K562 (cell line): ENCODE measurements at places on chromosomes 12 and 14.
A peak's percentile ranks its signal among the peaks of the same experiment; 100 is the strongest.

GRCh38 chr12:52759695-52760094, 17.4 kb downstream of the KRT76 start:
- H3K36me3 ChIP-seq, result no peaks in the 10 kb centered on the region
- H3K27me3 ChIP-seq, result no peaks in the 10 kb centered on the region
- no peaks in the 10 kb centered on the region for H3K4me1 ChIP-seq
- DNase-seq, result no peak
- H3K27ac ChIP-seq, result no peak overlapping the region

- H3K27me3 ChIP-seq, result no peaks in the 10 kb centered on the region
- H3K4me1 ChIP-seq, result no peaks in the 10 kb centered on the region
- no peaks in the 10 kb centered on the region for H3K36me3 ChIP-seq
- H3K4me3 ChIP-seq, result no peak overlapping the region
- DNase-seq, result no peak
These were observed 980.5 kb downstream of the FLRT2 start for GRCh38 chr14:86510491-86510890.

DNA sequence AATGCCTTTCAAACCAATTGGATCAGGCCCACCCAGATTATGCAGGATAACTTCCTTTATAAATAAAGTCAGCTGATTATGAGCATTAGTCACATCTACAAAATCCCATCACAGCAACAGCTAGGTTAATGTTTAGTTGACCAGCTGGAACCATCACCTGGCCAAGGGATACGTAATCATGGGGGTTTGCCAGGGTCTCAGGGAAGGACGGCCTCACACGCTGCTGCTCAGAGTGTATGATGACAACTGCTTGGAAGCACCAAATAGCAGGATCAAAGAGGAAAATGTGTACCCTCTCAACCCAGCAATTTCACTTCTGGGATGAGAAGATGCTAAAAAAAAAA, 162.6 kb downstream of the SLC15A4 start:
- peaks cover 9% of the 10 kb centered on the region; the same call in 1 of the 2 replicates for H3K27me3 ChIP-seq
- no peaks in the 10 kb centered on the region for H3K36me3 ChIP-seq
- H3K27ac ChIP-seq, result no peak overlapping the region
- no peak for DNase-seq

DNA sequence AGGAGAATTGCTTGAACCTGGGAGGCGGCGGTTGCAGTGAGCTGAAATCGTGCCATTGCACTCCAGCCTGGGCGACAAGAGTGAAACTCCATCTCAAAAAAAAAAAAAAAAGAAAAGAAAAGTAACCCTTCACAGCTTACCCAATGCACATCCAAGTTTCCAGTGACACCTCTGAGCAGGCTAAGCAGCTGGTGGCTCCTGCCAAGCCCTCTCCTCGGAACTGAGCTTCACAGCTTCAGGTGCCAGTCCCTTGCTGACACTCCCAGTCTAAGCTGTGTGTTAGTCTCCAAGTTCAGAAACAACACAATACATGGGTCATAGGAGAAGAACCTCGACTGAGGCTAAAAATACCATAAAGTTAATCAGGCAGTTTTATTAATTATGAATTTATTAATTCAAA, 7.9 kb downstream of the CD9 start:
- no peak overlapping the region for H3K4me3 ChIP-seq
- peaks cover 48% of the 10 kb centered on the region for H3K27me3 ChIP-seq
- H3K4me1 ChIP-seq, result no peaks in the 10 kb centered on the region
- H3K36me3 ChIP-seq, result no peaks in the 10 kb centered on the region
- DNase-seq, result no peak

- no peak for DNase-seq
- H3K36me3 ChIP-seq, result no peaks in the 10 kb centered on the region
- H3K27ac ChIP-seq, result no peak within 1 kb of the TSS
- H3K4me1 ChIP-seq, result no peaks in the 10 kb centered on the region
- no peak within 1 kb of the TSS for H3K4me3 ChIP-seq
These were observed at the start of gene PDE3A for GRCh38 chr12:20368114-20368650. Gene PDE3A, plus strand, starts transcription at chr12:20368537. Its CDS starts 748 bp downstream, at chr12:20369285.

DNA sequence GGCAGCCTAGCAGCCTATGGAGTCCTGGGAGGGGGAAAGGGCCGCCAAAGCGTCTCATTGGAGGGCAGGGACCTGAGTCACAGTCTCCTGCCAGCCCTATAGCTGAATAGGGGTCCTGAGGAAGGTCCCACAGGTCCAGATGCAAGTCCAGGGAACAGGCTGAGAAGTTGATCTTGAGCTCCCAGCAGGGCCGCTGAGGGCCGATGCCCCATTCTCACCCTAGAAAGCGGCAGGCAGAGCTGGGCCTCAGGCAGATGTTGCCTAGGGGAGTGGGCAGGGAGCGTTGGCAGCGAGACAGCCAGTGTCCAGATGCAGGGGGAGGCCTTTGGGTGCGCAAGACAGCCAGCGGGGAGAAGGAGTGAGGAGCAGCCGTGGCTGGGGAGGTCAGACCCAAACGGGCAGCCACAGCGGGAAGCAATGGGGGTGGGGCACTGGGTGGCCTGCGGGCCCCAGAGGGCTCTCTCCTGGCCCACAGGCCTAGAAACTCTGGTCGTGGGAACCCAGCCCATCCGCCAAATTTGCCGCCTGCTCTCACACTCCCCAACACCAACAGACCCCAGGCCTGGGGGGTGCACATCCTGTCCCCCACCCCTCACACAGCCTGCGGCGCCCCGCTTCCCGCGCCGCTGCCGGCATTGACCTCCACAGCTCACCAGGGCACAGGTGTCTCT, 1.1 kb downstream of the HDAC7 start:
- no peaks in the 10 kb centered on the region for H3K27me3 ChIP-seq
- peaks cover 36% of the 10 kb centered on the region for H3K36me3 ChIP-seq
- DNase-seq, result peak; percentile 57
- H3K4me3 ChIP-seq, result peak overlapping the region; percentile 68
- peaks cover 54% of the 10 kb centered on the region for H3K4me1 ChIP-seq
- H3K27ac ChIP-seq, result peak overlapping the region; percentile 71

DNA sequence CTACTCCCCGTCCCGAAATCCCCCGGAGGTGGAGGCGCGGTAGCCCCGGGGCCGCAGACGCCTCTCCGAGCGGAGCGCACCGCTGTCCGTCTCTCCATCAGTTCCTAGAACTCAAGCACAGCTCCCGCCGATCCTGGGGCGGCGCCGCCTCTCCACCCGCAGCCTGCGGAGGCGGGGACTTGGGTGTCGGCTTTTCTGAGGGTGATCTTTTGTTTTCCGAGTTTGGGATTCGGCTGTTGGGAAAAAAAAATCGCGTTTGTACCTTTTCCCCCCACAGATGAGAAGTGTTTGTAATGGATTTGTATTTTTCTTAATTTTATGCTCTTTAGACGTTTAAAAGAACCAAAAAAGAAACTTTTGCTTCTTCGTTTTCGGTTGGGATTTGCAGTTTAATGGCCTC, 26.6 kb downstream of the LRCOL1 start:
- no peaks in the 10 kb centered on the region for H3K4me1 ChIP-seq
- H3K36me3 ChIP-seq, result peaks cover 34% of the 10 kb centered on the region; the same call in 2 of the 3 replicates
- peaks cover 4% of the 10 kb centered on the region for H3K27me3 ChIP-seq
- no peak for DNase-seq
- no peak overlapping the region for H3K27ac ChIP-seq

GRCh38 chr12:78060186-78060585, 229.5 kb downstream of the NAV3 start:
- no peaks in the 10 kb centered on the region for H3K4me1 ChIP-seq
- H3K4me3 ChIP-seq, result no peak overlapping the region
- H3K36me3 ChIP-seq, result no peaks in the 10 kb centered on the region
- H3K27me3 ChIP-seq, result no peaks in the 10 kb centered on the region

DNA sequence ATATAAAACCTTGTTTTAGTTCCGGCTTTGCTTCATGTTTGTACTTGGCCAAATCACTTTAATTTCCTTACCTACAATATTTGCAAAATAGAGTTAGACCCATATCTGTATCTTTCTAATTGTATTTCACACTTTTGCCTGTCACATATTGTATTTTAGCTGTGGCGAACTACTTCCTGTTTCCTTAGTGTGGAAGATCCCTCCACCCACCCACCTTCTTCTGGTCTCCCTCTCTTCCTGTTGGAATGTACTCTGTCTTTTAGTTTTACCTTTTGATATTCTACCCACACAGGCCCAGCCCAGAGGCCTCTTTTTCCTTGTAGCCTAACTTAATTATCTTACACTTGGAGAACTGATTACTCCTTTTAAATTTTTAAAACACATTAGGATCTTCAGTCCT, 78.2 kb downstream of the SCN8A start:
- H3K36me3 ChIP-seq, result no peaks in the 10 kb centered on the region
- DNase-seq, result no peak
- H3K27ac ChIP-seq, result no peak overlapping the region
- no peaks in the 10 kb centered on the region for H3K4me1 ChIP-seq
- no peak overlapping the region for H3K4me3 ChIP-seq

GRCh38 chr12:76250256-76250655, 98.0 kb downstream of the BBS10 start:
- no peaks in the 10 kb centered on the region for H3K4me1 ChIP-seq
- DNase-seq, result no peak
- H3K27me3 ChIP-seq, result no peaks in the 10 kb centered on the region
- no peak overlapping the region for H3K4me3 ChIP-seq

DNA sequence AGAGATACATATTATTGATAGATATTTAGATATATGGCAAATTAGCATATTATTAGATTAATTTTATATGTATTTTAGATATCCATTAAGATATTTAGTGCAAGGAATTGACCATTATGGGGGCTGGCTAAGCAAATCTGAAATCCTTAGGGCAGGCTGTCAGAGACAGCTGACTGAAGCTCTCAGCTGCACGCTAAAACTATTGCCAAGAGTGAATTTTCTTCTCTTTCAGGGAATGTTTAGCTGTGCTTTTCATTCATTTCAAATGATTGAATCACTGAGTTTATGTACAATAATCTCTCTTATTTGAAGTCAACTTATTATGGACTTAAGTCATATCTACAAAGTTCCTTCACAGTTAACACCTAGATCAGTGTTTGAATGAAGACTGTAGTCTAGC, 566.5 kb downstream of the LRFN5 start:
- H3K4me1 ChIP-seq, result no peaks in the 10 kb centered on the region
- no peaks in the 10 kb centered on the region for H3K27me3 ChIP-seq

- no peak overlapping the region for H3K4me3 ChIP-seq
- no peak for DNase-seq
- H3K4me1 ChIP-seq, result no peaks in the 10 kb centered on the region
These were observed 21.9 kb upstream of the CCDC196 start for GRCh38 chr14:66464261-66464660.

DNA sequence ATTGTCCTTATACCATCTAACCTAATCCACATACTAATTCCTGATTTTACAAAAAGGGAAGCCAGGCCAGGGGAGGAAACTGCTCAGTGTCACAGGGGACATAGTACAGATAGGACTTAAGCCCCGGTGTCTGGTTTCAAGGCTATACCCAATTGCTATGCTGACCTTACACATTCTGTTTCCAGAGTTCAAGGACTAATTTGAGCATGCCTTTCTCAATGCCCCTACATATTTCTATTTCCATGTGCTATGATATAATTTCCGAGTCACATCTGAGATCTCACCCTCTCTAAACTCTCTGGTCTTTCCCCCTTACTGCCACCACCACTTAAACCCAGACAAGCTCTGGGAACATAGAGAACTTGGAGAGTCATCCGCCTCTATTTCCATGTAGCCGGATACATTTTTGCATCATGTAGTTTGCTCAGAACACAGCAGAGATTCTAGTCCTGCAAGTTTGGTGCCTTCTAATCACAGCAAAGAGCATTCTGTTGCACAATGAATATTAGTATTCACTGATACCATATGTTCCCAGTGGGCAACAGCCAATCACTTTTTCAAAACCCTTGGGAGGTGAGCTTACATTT, 34.2 kb downstream of the PPM1H start:
- peak; percentile 48 for DNase-seq
- no peaks in the 10 kb centered on the region for H3K4me1 ChIP-seq
- H3K36me3 ChIP-seq, result no peaks in the 10 kb centered on the region
- no peak overlapping the region for H3K4me3 ChIP-seq
- no peaks in the 10 kb centered on the region for H3K27me3 ChIP-seq
- H3K27ac ChIP-seq, result peak overlapping the region; percentile 58

DNA sequence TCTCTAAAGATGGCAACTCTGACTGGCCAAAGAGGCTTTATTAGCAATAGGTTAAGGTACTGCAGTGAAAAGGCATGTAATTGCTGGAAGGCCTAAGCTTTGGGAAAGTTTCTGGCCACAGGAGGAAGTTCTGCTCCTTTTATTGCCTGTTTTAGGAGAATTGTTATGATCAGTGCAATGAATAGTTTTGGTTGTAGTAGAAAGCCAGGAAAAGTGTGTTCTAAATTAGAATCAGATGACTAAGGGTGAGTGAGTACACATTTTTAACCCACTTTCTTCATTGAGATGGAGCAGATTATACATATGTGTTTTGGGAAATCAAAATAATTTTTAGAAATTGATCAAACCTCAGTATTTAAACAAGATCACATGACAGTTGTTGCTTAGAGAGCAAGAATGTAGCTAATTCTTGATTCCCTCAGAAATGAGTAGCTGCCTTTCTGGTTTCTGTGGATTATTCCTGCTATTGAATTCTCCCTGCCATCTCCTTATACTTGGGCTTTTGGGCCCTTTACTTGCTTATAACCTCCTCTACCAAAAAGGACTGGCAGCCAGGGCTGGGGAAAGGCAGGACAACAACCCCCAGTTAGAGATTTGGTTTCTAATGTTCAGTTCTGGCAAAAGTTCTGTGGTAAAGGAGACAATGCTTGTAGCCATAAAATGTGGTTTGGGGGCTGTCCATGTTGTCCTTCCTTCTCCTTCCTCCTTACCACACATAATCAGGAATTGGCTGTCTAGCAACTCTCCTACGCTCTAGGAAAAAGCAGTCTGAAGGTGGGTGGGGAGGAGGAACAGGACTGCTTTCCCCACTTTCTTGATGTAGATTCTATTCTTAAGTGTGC, 217.1 kb downstream of the SLC38A4 start:
- H3K4me1 ChIP-seq, result no peaks in the 10 kb centered on the region; the same call in 1 of the 3 replicates
- no peaks in the 10 kb centered on the region for H3K27me3 ChIP-seq
- no peak overlapping the region for H3K4me3 ChIP-seq
- DNase-seq, result no peak
- H3K36me3 ChIP-seq, result no peaks in the 10 kb centered on the region

- H3K4me3 ChIP-seq, result no peak overlapping the region
- peaks cover 8% of the 10 kb centered on the region; the same call in 2 of the 3 replicates for H3K4me1 ChIP-seq
- H3K27ac ChIP-seq, result no peak overlapping the region
- no peak for DNase-seq
- no peaks in the 10 kb centered on the region for H3K27me3 ChIP-seq
- peaks cover 18% of the 10 kb centered on the region; the same call in 2 of the 3 replicates for H3K36me3 ChIP-seq
These were observed 8.6 kb upstream of the YY1 start for GRCh38 chr14:100230361-100230760.

DNA sequence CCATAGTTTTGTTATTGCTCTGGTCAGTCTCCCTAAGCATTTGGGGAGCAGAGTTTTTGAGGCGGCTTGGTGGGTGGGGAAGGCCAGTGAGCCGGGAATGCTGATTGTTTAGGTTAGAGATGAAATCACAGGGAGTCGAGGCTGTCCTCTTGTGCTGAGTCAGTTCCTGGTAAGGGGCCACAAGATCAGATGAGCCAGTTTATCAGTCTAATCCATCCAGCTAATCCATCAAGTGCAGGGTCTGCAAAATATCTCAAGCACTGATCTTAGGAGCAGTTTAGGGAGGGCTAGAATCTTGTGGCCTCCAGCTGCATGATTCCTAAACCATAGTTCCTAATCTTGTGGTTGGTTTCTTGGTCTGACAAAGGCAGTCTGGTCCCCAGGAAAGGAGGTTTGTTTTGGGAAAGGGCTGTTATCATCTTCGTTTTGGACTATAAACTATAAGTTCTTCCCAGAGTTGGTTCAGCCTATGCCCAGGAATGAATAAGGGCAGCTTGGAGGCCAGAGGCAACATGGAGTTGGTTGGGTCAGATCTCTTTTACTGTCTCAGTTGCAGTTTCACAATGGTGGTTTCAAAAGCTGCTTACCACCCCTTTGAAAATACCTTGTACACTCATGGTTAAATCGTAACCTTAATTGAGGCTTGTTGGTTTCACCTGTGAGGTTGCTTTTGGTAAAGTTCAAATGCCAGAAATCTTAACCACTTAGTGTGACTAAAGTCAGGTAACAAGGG, 33.6 kb upstream of the HIGD1C start:
- no peak overlapping the region for H3K27ac ChIP-seq
- no peaks in the 10 kb centered on the region for H3K36me3 ChIP-seq
- H3K4me1 ChIP-seq, result no peaks in the 10 kb centered on the region
- H3K4me3 ChIP-seq, result no peak overlapping the region
- DNase-seq, result no peak
